ENCODE measurements at places on chromosomes 13 and 19.

DNA sequence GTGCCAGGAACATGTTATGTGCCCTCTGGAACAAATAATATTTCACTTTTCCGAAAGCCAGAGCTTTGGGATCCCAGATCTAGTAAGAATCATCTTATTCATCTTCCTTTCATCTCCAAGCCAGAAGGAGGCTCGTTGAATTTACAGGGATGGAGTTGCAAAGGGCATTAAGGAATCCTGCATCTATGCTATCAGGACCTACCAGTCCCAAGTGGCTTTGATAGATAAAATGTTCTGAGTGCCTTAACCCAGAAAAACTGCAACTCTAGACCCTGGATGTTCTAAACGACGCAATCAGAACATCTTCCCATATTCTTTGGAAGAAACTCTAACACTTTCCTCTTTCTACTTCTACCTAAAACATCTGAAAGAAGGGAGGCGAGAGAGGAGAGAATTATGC is 9.2 kb upstream of the EDDM13 start:
- no peak for DNase-seq

- DNase-seq, result no peak
Observed at GRCh38 chr19:11387162-11388034, 3.3 kb upstream of the EPOR start.

GRCh38 chr19:10961073-10961860 is 437 bp downstream of the SMARCA4 start:
- DNase-seq, result no peak

- peak; percentile 30 for DNase-seq
Observed at GRCh38 chr19:13505761-13506470, 363 bp downstream of the CACNA1A start.

DNA sequence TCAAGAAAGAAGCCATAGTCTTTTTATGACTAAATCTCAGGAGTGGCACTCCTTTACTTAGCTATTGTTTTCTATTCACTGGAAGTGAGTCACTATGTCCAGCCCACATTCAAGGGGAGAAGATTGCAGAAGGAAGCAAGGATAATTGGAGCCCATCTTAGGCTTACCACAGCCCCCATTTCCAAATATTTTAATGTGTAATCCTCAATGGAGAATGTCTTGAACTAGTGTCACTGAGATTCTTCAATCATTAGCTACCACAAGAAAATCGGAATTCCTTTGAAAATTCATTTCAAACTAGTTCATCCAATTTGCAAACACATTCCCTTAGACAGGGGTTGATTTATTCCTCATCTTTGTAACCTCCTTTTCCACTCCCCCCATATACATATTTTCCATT is 84.7 kb downstream of the DLEU7 start:
- peak; percentile 63 for DNase-seq

GRCh38 chr13:98990701-98991100 is 12.8 kb upstream of the DOCK9 start:
- no peak for DNase-seq

Measured in fibroblast of skin of scalp (primary cell).